ENCODE measurements at places on chromosomes 1 and 21.

- DNase-seq: no peak
These were observed 40.9 kb downstream of the LRP8 start for GRCh38 chr1:53286955-53287354.

GRCh38 chr1:205229399-205229871, 1.7 kb downstream of the TMCC2 start:
- peak; percentile 26 for DNase-seq

DNA sequence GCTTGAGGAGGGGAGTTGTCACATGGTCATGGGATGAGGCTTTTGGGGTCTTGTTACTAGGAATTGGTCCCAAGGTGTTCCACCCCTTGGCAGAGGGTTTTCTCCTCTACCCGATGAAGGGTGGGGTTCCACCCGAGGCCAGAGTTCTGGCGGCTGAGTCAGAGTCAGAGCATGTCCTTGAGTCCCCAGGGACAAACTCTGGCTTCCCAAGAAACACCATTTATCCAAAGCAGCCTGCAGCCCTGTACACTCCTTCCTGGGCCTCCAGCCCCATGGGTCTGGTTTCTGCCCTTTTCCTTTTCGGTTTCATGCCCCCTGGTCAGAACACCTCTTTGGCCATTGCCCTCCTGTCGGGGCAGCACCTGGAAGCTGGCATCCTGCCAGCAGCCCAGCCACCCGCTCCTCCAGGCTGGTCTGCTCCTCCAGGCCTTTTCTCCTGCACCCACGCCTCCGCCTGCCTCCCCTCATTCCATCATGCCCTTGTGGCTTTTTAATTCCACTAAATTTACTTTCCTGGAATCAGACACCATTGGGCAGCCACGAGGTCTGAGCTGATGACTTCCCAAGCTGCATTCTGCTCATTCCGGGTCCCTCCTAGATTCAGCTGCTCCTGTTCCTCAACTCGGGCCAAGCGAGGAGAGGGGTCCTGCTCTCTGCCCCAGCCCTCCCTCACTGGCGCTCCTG, 301.7 kb upstream of the VAMP3 start:
- DNase-seq: no peak

GRCh38 chr21:27806281-27806680, 839.4 kb upstream of the ADAMTS5 start:
- DNase-seq: no peak

GRCh38 chr1:87169263-87169910, 159.3 kb upstream of the LMO4 start:
- no peak for DNase-seq

- DNase-seq: no peak
These were observed 12.5 kb upstream of the REN start for GRCh38 chr1:204178487-204179281.

DNA sequence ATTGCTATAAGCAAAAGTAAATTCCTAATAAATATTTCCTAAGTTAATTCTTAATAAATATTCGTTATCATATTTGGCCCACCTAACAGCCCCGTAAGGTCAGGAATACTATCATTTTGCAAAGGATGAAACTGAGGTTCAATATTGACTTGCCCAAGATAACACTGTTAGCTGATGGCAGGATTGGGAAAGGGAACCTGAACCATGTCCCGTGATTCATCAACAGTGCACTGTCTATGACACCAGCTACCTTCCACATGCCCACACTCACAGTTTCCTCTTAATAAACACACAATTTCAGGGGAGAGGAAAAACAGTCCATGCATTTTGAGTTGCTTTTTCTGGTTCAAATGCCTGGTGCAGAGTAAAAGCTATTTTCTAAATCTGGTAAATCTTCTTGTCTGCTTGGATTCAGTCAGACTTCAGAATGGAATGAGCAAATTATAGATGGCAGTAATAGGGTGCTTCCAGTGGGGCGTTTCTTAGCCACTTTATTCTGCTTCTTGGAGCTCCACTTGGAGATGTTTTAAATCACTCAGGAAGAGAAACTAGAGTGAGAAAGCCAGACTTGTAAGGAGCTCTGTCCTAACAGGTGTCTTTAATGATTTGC, 354.6 kb downstream of the PDE4B start:
- DNase-seq: no peak

GRCh38 chr1:15974855-15975254, 1.0 kb downstream of the ZBTB17 start:
- no peak for DNase-seq

Measured in activated CD4-positive, CD25-positive, alpha-beta regulatory T cell (primary cell).